WTC11 (cell line): ENCODE measurements at places on chromosomes 7 and 10.

GRCh38 chr7:64308016-64308270 lies 5.8 kb upstream of the ZNF736 start:
- no peak for DNase-seq

- DNase-seq: no peak
Observed at GRCh38 chr7:44376429-44377133, 51.2 kb upstream of the CAMK2B start.

- no peak for DNase-seq
Observed at GRCh38 chr10:33216661-33217427, 117.6 kb downstream of the NRP1 start.

- DNase-seq: no peak
Observed at GRCh38 chr10:36475746-36476145, 649.7 kb upstream of the ANKRD30A start.

- no peak for DNase-seq
Observed at GRCh38 chr10:131160219-131160875, 151.2 kb downstream of the TCERG1L start.
